Effector memory CD8-positive, alpha-beta T cell (primary cell): ENCODE measurements at places on chromosomes 1 and 21.

DNA sequence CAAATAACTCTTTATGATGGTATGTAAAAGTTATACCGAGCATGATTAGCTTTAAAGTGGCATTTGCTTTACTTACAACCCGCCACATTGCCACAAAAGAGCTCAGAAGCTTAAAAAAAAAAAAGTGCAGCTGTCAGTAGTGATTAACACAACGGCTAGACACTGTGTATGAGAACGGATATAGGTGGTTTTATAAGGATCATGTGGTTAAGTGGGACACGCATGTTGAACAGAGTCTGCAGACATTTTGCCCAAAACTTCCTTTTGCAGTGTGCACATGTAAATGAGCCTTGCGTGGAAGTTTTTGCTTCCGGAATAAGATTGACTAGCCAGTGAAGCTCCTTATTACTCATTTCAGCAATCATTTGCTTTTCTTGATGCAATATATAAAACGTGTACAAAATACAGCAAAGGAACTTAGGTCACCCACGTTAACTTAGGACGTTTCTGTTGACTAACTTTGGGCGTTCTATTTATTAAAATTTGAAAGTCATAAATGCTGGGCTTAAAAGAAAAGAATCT, 58.7 kb upstream of the RGS1 start:
- no peaks in the 10 kb centered on the region for H3K27me3 ChIP-seq
- peak; percentile 58 for DNase-seq

DNA sequence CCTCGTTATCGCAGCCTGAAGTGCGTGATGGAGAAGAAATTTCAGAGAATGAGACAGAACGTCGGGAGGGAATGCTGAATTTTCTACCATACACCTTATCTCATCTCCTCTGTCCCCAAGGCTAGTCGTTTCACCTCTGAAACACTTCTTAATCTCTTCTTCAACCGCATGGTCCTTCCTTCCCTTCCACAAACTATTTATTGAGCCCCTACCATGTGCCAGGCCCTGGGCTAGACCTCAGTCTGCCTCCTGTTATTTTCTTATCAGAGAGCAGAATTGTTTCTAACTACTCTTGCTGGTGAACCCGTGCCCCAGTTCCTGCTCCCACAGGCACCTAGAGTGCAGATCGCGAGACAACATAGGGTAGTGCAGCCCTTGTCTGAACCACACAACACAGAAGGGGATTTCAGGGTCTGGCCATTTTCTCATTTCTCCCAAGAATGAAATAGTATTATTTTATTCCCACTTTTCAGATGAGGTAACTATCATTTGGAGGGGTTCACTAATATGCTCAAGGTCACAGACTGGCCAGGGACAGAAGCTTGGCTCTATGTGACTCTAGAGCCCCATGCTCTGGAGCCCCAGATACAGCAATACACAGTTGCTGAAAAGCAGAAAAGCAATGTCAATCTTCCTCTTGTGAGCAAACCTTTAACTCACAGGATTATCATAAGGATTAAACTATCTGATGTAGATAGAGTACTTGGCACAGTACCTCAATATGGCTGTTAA, 598 bp upstream of the ADIPOR1 start:
- peak; percentile 26 for DNase-seq
- H3K27me3 ChIP-seq = no peaks in the 10 kb centered on the region
- H3K36me3 ChIP-seq = peaks cover 5% of the 10 kb centered on the region
- peak overlapping the region; percentile 86 for H3K4me3 ChIP-seq

GRCh38 chr1:52659851-52660596, 27.1 kb downstream of the SHISAL2A start:
- H3K27ac ChIP-seq = no peak overlapping the region
- no peak overlapping the region for H3K4me3 ChIP-seq
- peaks cover 9% of the 10 kb centered on the region for H3K4me1 ChIP-seq
- no peak for DNase-seq
- H3K36me3 ChIP-seq = peaks cover 9% of the 10 kb centered on the region

- DNase-seq = no peak
- H3K27ac ChIP-seq = no peak overlapping the region
Observed at GRCh38 chr21:33015756-33016155, 10.0 kb upstream of the OLIG2 start.

DNA sequence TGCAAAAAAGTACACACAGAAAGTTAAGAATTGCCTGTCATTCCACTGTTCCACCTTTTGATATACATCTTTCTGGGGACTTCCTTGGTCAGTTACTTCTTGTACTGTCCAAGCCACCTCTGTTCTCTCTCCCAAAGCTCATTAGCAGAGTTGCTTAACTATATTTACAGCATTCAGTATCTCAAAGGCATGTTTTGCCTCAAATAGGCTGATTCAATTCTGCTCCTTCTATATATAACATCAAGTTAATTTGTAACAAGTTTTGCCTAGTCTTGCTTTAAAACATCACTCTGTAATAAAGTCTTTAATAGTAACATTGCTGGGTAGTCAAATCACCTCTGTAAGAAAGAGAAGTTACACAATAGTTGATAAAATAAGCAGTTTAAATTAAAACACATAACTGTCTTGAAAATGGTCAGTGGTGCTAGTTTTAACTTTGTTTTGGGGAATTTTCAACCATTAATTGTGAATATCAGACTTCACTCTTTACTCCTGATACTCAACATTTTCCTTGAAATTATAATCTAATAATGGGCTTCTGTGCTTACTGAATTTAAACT, 35.7 kb downstream of the EDARADD start:
- no peak overlapping the region for H3K27ac ChIP-seq
- no peak for DNase-seq
- H3K36me3 ChIP-seq = peaks cover 5% of the 10 kb centered on the region
- H3K4me3 ChIP-seq = no peak overlapping the region

DNA sequence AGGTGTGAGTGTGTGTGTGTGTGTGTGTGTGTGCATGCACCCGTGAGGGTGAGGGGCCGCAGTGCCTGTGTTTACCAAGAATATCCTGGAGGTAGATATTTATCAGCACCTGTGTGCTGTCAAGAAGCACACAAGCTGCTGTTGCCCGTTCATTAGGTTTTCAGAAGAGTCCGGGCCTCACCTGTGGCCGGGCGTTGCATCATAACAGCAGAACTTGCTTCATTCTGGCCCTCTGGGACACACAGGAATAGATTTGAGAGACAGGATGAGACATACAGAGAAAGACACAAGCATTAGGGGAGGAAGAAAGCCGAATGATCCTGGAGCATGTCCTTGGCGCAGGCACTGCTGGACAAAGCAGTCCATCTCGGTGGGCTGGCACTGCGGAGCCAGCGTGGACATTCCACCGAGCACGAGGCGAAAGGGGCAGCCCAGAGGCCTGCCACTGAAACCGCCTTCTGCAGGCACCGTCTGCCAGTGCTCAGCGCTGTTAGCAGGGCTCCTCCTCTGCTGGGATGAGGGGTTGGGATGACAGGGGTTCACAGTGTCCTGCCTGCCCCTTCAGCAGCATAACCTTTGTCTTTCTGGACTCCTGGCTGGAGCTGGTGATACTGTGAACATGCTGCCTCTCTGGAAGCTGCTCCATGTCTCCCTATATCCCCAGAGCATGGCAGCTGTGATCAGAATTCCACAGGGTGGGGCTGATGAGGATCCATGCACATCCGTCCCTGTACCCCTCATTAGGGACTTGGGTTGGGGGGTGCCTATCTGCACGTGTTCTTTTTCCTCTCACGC, 81.1 kb downstream of the PEX14 start:
- peak overlapping the region; percentile 59 for H3K27ac ChIP-seq
- H3K4me1 ChIP-seq = peaks cover 10% of the 10 kb centered on the region
- DNase-seq = no peak
- H3K4me3 ChIP-seq = no peak overlapping the region

DNA sequence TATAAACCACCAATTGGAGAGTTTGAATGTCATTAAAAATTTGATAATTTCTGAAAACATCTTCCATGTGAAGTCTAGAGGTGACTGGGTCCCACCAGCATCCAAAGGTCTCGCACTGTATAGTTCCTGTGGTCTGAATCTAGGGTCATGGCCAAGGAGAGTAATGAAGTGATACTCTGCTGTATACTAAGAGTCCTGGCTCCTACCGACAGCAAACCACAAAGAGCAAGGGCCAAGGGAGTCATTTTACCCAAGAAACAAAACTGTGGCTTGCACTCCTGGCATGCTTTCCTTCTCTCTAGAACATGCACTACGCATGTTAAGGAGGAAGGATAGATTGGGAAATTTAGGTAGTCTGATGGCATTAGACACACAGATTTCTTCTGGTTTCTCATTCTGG, 115.6 kb downstream of the BRINP2 start:
- peaks cover 2% of the 10 kb centered on the region for H3K36me3 ChIP-seq
- no peak for DNase-seq
- H3K27ac ChIP-seq = no peak overlapping the region
- no peaks in the 10 kb centered on the region for H3K27me3 ChIP-seq
- H3K4me3 ChIP-seq = no peak overlapping the region
- H3K4me1 ChIP-seq = no peaks in the 10 kb centered on the region

GRCh38 chr1:119431836-119432235, 16.9 kb downstream of the HSD3B2 start:
- DNase-seq = no peak
- H3K27ac ChIP-seq = no peak overlapping the region
- no peaks in the 10 kb centered on the region for H3K4me1 ChIP-seq
- no peak overlapping the region for H3K4me3 ChIP-seq

DNA sequence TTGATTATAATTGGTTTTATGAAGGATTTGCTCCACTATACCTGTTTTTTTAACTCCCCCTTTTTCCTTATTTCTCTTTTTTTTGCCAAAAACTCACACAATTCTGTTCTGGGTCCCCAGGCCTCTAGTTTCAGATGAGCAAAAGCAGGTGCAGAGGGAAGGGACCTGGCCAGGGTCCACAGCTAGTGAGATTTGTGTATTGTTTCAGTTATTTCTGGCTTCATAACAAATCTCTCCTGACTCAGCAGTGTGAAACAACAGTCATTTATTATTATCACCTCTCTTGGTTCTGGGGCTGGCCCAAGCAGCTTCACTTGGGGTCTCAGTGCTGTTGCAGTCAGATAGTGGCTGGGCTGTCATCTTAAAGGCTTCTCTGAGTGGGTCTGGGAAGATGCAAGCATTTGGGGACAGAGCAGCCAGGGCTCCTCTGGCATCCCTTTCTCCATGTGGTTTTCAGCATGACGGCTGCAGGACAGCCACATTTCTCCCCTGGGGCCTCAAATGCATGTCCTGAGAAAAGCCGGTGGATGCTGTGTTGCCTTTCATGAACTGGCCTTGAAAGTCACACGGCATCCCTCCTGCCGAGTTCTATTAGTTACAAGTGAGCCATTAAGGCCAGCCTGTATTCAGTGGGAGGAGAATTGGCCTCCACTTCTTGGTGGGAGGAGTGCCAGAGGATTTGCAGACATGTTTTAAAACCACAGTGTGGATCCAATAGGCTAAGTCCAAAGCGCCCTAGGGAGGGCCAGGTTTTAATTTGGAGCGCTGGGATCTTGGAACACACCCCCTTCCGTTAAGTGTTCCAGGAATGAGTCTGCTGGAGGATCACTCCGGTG, 137.1 kb downstream of the CAMTA1 start:
- DNase-seq = no peak
- H3K4me1 ChIP-seq = no peaks in the 10 kb centered on the region
- H3K36me3 ChIP-seq = no peaks in the 10 kb centered on the region
- no peak overlapping the region for H3K4me3 ChIP-seq
- H3K27ac ChIP-seq = no peak overlapping the region

GRCh38 chr21:45305836-45306235, 18.1 kb upstream of the POFUT2 start:
- peaks cover 22% of the 10 kb centered on the region for H3K4me1 ChIP-seq
- no peak for DNase-seq
- no peak overlapping the region for H3K4me3 ChIP-seq
- no peaks in the 10 kb centered on the region for H3K36me3 ChIP-seq
- no peak overlapping the region for H3K27ac ChIP-seq

DNA sequence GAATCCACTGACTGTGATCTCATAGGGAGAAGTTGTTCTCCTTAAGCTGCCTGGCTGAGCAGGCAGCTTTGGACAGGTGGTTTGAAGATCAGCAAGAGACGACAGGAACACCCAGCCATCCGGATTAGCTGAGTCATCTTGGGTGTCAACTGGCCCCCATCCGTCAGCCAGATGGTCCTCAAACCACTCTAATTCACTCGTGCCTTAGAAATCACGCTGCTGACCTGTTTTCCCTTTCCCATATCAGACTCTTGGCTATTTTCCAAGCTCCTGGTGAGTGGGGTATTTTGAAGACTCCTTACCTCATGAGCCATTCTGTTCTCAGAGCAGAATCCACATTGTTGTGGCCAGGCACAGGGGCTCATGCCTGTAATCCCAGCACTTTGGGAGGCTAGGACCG, 149.1 kb upstream of the L1TD1 start:
- H3K4me3 ChIP-seq = no peak overlapping the region
- H3K27me3 ChIP-seq = no peaks in the 10 kb centered on the region
- peaks cover 11% of the 10 kb centered on the region for H3K36me3 ChIP-seq
- no peaks in the 10 kb centered on the region for H3K4me1 ChIP-seq

GRCh38 chr1:53308506-53308905, 19.4 kb downstream of the LRP8 start:
- H3K27ac ChIP-seq = no peak overlapping the region
- no peak for DNase-seq
- H3K27me3 ChIP-seq = no peaks in the 10 kb centered on the region
- peaks cover 20% of the 10 kb centered on the region for H3K4me1 ChIP-seq
- H3K36me3 ChIP-seq = peaks cover 8% of the 10 kb centered on the region

DNA sequence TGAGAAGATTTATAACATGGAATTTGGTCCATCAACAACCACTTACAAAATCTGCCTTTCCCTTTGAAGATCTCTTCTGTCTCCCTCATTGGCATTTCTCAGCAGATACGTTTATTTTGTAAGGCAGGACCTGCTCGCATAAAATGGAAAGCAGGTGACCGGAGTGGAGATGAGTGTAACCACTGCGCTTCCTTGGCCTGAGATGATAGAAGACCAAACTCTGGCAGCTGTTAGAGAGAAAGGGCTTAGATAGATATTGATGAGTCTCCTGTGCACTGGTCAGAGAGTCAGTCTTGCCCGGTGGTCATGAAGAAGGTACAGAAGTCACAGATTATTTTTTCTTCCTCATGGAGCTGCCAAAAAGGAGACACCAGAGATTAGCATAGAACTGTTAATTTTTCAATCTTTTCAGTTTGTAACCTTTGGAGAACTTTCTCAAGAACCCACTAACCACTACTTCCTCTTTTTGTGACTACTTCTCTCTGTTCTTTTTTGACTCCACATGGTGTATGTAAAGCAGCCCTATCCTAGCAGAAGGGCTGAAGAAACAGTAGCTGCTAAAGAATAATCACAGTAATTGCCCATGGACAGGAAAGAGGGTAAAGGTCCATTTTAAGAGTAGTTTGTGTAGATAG, 47.6 kb downstream of the FCRL3 start:
- peaks cover 7% of the 10 kb centered on the region for H3K4me1 ChIP-seq
- H3K36me3 ChIP-seq = no peaks in the 10 kb centered on the region
- H3K4me3 ChIP-seq = no peak overlapping the region
- peaks cover 15% of the 10 kb centered on the region for H3K27me3 ChIP-seq
- DNase-seq = no peak
- H3K27ac ChIP-seq = no peak overlapping the region

DNA sequence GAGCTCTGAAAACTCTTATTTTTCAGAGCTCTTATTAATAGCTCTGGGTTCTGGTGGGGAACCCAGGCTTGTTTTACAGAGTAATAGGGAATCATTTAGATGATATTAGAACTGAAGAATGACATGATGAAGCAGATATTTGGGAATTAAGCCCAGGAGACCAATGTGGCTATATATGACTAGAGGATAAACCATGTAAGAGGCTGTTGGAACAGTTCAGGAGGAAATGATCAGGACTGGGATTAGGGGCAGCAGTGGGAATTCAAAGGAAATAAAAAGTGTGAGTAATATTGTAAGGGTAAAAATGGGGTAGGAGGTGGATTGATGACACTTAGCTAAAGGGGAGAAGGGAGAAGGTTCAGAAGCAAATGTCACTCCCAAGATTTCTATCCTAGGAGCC, 58.6 kb downstream of the GIPC2 start:
- no peaks in the 10 kb centered on the region for H3K36me3 ChIP-seq
- H3K27me3 ChIP-seq = peaks cover 5% of the 10 kb centered on the region
- DNase-seq = no peak
- no peaks in the 10 kb centered on the region for H3K4me1 ChIP-seq
- no peak overlapping the region for H3K27ac ChIP-seq
